Adipocyte (in vitro differentiated cells): ENCODE measurements at places on chromosomes 7 and 10.
A peak's percentile ranks its signal among the peaks of the same experiment; 100 is the strongest.

DNA sequence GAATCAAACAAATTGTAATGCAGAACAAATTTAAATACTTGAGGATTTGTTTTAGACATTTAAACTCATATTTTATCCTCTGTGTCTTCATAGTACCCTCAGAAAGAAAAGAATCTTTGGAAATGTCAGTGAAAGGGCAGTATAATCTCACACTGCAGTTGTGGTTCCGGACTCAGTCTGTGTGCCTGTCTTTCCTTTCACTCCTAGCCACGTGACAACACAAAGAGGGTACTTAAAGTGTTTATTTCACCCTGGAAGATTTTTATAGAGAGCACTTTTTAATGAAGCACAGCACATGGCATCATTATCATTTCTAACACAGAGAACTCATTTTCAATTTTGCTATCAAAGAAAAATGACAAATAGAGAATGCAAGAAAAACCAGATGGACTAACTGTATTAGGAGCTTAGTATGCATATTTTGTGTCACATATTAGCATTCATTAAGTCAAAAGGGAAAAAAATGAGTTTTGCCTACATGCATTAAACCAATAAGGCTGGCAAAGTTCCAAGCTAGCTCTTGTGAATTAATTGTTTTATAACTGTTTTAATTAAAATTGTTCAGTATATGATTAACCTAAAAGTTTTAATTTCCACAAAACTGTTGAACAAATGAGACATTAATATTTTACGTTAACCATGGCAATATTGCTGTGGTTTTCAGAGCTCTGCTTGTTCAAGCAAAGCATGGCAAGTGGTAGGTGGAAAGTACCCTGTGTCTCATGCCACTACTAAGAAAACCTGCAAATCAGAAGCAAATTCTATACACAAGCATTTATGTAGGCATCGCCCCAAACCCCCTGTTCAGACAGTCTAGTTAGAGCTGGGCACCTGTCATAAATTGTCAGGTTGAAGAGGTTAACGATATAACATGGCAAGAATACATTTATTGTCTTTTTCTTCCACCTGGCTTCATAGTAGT, 65.9 kb downstream of the AUTS2 start:
- DNase-seq, result no peak

DNA sequence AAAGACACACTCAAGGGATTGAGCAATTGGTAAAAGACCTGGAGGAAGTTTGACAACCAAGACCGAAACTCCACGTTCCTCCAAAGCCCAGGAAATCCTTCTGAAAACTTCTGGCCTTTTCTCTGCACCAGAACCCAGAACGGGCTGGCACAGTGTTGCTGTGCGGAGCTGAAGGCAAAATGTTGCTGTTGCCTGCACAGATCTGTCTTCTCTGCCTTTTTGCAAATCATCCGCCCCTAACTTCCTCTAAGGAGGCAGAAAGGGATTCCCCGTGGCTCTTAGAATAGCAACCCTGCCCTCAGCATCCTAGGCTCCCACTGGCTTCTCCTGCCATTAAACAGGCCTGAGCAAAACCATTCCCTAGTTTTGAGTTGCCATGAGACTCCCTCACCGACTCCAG, 44.9 kb downstream of the FIGNL1 start:
- no peak for DNase-seq

GRCh38 chr10:120260456-120260855, 196.6 kb upstream of the PLPP4 start:
- no peak for DNase-seq

- peak; percentile 65 for DNase-seq
Observed at GRCh38 chr7:28062197-28062991, 118.2 kb downstream of the JAZF1 start.

DNA sequence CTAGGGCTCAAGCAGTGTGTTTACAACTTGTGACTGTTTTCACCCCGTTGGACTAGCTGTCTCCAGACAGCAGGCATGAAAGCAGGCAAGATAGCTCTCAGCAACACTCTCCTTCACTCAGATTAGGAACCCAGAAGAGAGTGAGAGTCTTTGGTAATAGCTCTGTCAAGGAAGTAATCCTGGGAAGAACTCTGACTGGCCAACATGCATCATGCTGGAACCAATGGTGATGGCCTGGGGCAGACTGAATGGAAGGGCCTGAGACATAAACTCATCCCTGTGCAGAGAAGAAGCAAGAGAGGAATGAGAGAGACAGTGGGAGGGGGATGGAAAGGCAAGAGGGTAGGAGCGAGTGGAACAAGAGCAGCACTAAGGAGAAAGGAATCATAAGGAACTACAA, 48.9 kb downstream of the AKR1D1 start:
- DNase-seq, result no peak

- no peak for DNase-seq
Observed at GRCh38 chr10:6525599-6526165, 54.4 kb downstream of the PRKCQ start.

DNA sequence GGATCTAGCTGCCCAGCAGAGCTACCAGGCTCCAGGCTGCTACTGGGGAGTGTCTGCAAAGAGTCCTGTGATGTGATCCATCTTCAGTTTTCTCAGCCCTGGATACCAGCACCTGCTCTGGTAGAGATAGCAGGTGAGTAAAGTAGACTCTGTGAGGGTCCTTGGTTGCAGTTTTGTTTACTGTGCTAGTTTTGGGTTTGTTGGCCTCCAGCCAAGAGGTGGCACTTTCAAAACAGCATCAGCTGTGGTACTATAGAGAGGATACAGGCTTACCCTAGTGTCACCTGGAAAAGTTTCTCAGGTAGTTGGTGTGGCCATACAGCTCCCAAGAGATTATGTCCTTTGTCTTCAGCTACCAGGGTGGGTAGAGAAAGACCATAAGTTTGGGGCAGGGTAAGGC, 56.3 kb downstream of the MTERF1 start:
- DNase-seq, result no peak

GRCh38 chr10:955127-955819, 23.8 kb upstream of the LARP4B start:
- DNase-seq, result no peak

- DNase-seq, result no peak
Observed at GRCh38 chr7:14590206-14590605, 312.3 kb downstream of the DGKB start.

- no peak for DNase-seq
Observed at GRCh38 chr7:50221433-50221832, 83.1 kb upstream of the IKZF1 start.

DNA sequence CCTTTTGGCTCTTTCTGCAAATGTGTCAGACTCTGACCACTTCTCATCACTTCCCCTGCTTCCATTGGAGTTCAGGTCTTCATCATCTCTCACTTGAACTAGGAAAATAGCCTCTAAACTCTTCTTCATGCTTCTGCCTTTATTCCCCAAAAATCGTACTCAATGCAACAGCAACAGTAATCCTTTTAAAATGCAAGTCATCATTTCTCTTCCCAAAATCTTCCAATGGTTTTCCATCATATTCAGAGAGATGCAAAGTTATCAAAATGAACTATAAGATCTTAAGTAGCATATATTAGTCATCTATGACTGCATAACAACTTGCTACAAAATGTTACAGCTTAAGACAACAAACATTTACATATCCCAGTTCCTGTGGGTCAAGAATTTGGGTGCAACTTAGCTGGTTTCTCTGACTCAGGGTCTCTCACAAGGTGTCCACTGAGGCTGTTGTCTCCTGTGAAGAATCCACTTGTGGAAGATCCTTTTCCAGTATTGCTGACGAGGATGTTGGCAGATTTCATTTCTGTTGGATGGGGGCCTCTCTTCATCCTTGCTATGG, 31.0 kb upstream of the ETV1 start:
- peak; percentile 2 for DNase-seq

GRCh38 chr10:43998021-43998809, 349.5 kb upstream of the ZNF32 start:
- DNase-seq, result peak; percentile 15

- DNase-seq, result no peak
Observed at GRCh38 chr10:71881647-71882355, 30.8 kb upstream of the PSAP start.

DNA sequence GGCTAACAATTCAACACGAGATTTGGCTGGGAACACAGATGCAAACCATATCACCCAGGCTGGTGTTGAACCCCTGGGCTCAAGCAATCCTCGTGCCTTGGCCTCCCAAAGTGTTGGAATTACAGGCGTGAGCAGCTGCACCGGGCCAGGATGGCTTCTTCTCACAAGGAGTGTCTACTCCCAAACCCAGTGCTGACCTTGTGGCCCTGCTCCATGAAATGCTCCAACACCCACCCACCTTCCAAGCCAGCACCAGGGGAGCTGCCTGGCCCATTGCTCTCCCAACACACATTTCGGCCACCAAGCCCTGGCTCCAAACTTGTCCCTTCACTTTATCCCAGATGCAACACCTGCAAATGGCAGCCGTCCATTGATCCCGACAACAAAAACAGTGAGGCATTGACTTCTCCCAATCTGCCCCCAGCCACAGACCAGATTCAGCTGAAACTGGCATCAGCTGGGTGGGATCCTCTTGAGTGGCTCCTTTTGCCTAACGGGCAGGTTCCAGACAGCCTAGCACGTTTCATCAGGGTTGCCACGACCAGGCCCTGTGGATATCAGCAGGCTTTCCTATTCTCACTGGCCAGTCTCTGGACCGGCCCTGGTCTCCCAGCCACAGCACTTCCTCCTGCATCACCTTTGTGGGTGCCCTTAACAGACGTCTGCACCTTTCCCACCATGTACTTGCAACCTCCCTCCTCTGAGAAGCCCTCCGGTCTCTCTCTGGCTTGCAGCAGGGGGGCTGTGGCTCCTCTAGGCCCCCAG, 105.7 kb upstream of the CARD11 start:
- DNase-seq, result no peak

- no peak for DNase-seq
Observed at GRCh38 chr10:2856598-2856997, 210.8 kb upstream of the PFKP start.

DNA sequence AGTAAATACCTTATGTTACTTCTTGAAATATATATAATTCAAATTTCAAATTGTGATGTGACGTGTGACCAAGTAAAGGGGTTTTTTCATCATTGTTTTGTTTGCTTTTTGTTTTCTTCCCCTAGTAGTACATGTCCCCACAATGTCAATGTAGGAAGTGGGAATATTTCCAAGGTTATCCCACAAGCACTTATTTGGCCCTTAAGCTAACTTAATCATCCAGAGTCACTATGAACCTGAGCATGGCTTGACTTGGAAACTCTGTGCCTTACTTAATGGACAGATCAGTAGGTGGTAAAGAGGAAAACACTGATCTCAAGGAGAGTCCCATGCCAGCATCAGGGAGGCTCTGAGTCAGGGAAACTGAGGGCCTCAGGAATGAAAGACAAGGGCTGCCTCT, 569.3 kb upstream of the IGFBP3 start:
- DNase-seq, result no peak

DNA sequence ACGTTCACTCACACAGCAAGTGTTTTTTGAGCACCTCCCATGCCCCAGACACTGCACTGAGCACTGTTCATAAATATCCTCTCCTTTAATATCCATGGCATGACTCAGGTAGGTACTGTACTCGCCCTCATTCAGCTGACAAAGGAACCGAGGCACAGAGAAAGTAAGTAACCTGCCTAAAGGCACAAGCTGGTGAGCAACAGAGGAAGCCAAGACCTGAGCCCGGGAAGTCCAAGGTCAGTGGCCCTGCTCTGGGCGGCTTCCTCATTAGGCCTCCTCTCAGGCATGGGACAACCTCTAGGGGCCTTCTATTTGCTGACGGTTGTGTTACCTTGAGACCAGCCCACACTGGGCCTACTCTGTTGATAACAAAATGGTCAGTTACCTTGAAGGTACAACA, 45.1 kb upstream of the EZH2 start:
- no peak for DNase-seq

DNA sequence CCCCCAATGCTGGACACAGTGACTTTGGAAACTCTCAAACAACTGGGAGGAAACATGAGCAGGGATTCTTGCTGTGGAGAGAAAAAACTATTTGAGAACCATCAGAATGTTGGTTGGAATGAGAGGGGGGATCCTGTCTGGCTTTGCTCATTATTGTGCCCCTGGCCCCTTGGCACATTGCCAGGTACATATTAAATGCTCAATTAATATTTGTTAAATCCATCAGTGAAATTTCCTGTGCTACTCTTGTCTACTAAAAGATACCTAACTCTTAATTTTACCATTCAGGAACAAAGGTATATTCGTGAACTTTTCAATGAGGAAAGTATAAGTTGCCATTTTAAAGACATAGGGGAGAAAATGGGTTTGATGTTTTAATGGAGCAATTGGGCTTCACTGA, 329.4 kb downstream of the OTUD1 start:
- no peak for DNase-seq

- DNase-seq, result no peak
Observed at GRCh38 chr7:1516586-1517251, 12.5 kb upstream of the INTS1 start.

- DNase-seq, result no peak
Observed at GRCh38 chr10:86976362-86977056, 8.2 kb downstream of the ADIRF start.

GRCh38 chr7:139618482-139619366, 95.2 kb downstream of the CLEC2L start:
- DNase-seq, result peak; percentile 70

DNA sequence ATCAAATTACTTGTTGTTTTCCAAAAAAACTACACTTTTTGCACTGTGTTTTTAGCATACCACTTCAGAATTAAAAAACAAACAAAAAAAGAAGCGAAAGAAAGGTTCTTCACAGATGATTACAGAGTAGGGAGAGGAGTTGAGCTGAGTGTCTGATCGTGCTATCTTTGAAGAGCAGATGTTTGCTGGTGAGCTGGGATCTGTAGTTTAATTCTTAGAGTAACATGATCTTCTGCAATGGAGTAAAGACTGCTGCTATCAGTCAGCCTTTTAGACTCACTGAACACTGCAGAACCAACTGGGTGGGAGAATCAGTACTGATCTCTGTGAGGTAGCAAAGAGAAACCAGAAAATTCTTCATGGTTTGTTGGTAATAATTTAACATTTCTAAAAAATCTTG, 1197.8 kb upstream of the SORCS1 start:
- DNase-seq, result no peak

DNA sequence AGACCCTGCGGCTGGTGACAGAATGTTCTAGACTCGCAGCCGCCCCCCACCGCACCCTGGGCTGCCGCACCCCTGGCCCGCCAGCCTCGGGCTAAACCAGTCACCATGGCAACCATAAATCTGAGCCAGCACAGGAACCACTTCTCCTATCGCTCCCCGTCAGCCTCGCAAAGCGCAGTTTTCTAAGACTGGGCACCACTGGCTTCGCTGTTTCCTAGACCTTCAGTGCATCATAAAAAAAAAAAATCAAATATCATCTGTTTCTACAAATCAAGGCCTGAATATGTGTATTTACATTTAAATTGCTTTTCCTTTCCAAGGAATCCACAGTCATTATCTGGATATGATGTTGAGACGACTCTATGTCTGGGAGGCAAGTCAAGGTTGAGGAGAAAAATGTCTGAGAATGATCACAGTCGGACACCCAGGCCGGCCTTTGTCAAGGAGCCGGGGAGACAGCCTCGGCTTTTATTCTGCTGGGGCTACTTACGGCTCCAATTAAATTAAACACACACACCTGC, 99.9 kb downstream of the PTPRN2 start:
- no peak for DNase-seq

GRCh38 chr7:120055300-120055699, 217.7 kb upstream of the KCND2 start:
- DNase-seq, result peak; percentile 51
